Upper lobe of left lung (tissue), 6 donors: ENCODE measurements at places on chromosomes 11 and 22. TPM values are rescaled to one million over a fixed set of nuclear protein-coding genes. Genes with fewer than 3 reads are reported as not detected.
A peak's percentile ranks its signal among the peaks of the same experiment; 100 is the strongest.

DNA sequence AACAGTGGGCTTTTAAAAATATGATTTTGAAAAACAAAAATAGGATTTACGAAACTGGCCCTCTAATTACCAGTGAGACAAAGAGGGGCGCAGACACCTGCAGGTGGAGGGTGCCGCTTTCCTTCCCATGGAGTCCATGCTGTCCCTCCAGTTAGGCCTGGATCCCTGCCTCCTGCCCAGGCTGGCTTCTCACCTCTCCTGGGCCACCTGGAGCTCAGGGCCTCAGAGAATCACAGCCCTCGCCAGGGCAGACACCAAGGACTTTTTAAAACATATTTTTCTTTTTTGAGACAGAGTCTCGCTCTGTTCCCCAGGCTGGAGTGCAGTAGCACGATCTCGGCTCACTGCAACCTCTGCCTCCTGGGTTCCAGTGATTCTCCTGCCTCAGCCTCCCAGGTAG is 1437.2 kb downstream of the TBC1D22A start:
- H3K4me1 ChIP-seq: no peaks in the 10 kb centered on the region
- no peak overlapping the region for H3K27ac ChIP-seq
- no peaks in the 10 kb centered on the region for H3K27me3 ChIP-seq
- no peaks in the 10 kb centered on the region for H3K36me3 ChIP-seq
- no peak for DNase-seq
- no peak overlapping the region for H3K4me3 ChIP-seq

Gene CHRNA10
- total RNA-seq: 0.89 TPM

- no peaks in the 10 kb centered on the region for H3K4me1 ChIP-seq
- no peak overlapping the region for H3K4me3 ChIP-seq
- DNase-seq: no peak
- no peaks in the 10 kb centered on the region for H3K27me3 ChIP-seq
These were observed 8.7 kb upstream of the LAYN start for GRCh38 chr11:111531687-111532364.

Gene POTEH
- total RNA-seq: not detected

- DNase-seq: no peak
- no peaks in the 10 kb centered on the region for H3K27me3 ChIP-seq
- H3K27ac ChIP-seq: no peak overlapping the region
- H3K36me3 ChIP-seq: no peaks in the 10 kb centered on the region
- no peaks in the 10 kb centered on the region for H3K4me1 ChIP-seq
These were observed 1319.9 kb downstream of the LRRC4C start for GRCh38 chr11:40139536-40139935.

Gene CD3D
- total RNA-seq: 22.3 TPM

DNA sequence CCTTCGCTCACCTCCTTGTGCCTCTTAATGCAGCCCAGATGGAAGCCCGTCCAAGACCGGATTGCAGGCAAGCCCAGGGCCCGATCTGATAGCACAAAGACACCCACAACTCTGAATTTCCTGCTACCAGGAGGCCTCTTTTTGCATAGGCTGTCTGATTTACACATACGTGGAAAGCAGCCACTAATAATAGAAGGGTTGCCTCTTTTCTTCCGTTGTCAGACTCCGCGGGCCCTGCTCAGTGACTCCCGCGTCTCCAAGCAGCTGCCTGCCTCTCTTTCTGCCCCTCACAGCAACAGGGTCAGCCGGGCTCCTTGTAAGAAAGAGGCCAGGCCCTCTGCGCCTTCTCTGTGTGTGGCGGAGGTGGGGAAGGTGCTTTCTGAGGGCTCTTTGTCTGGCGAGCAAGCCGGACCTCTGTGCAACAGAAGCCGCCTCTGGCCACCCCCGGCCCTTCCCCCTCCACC is 26.7 kb downstream of the FLI1 start:
- no peak overlapping the region for H3K4me3 ChIP-seq
- H3K27ac ChIP-seq: peak overlapping the region; percentile 67
- peak; percentile 40 for DNase-seq
- H3K27me3 ChIP-seq: no peaks in the 10 kb centered on the region
- no peaks in the 10 kb centered on the region for H3K36me3 ChIP-seq

Gene PHLDB1
- 188 TPM for total RNA-seq
